ENCODE measurements at places on chromosomes 4 and X.

DNA sequence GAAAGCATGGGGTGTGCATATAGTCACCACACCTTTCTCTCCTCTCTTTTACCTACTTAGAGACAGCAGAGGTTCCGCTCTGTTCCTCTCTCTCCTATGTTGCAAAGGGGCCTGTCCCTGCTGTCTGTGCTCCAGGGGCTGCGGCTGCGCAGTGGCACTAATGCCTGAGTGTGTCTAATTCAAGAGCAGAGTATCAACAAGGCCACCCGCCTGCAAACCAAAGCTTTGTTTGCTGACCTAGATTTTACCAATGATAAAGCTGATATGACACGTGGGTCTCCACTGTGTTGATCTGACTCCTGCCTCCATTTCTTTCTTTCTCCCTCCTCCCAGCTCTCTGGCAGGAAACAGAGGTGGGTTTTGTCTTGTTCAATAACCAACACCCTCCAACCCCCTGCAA lies 74.9 kb downstream of the NSG1 start:
- peak; percentile 38 for DNase-seq

DNA sequence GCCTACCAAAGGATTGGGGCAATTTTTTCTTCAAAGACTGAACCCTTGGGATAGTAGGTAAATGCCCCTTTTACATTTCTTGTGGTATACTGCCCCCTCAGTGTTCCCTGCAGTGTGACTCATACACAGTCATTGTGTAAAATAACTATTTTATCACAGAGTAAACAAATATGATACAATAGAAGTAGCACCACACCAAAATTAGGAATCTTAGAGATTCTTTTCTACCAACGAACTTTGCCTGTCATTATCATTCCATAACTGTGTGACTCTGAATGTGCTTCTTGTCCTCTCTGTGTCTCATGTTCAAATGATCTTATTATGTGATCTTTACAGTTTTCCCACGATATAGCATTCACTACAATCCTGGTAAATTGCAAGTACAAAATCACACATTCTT lies 517.0 kb downstream of the ZIC3 start:
- no peak for DNase-seq

GRCh38 chr4:139317635-139318034 lies 15.4 kb upstream of the NDUFC1 start:
- DNase-seq: no peak

GRCh38 chr4:110702326-110702725 lies 79.4 kb upstream of the PITX2 start:
- DNase-seq: no peak

DNA sequence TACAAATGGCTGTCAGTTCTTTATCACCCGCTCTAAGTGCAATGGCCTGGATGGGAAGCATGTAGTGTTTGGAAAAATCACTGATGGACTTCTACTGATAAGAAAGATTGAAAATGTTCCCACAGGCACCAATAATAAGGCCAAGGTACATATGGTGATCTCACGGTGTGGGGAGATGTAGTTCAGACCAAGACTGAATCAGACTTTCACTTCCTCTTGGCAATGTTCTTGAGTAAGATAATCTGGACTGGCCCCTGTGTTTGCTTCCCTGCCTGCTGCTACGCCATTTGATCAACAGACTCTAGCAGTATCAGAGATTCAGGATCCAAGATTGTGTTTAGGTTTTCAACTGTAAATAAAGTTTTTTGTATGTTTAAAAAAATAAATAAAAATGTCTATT lies 682.2 kb upstream of the AMOT start:
- DNase-seq: no peak

- DNase-seq: no peak
Observed at GRCh38 chrX:630612-631496, at the start of gene SHOX. TSS of gene SHOX (plus strand) at chrX:630791. CDS start at chrX:630898, 107 bp downstream.

DNA sequence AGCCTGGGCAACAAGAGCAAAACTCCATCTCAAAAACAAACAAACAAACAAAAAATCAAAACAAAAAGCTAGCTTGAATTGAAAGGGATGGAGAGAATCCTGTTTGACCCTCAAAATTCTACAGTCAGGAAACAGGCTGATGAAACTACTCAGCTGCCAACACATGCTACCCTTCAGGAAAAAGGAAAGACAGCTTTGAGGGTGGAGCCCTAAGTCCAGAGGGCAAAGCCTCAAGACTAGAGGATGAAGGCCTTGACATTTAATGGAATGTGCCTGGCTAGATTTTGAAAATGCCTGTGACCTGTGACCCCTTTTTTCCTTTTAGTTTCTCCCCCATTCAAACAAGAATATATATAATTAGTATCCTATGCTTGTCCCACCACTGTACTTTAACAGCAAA lies 27.1 kb downstream of the MORC4 start:
- DNase-seq: no peak

DNA sequence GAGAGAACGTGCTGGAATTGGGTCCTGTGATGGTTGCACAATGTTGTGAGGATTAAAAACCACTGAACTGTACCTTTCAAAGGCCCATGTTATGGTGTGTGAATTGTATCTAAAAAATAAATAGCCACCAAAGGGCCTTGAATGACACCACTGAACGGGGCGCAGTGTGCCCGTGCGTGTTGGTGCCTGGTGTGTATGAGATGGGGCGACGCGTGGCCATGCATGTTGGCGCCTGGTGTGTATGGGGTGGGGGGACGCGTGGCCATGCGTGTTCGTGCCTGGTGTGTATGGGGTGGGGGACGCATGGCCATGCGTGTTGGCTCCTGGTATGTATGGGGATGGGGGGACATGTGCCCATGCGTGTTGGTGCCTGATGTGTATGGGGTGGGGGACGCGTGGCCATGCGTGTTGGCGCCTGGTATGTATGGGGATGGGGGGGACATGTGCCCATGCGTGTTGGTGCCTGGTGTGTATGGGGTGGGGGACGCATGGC lies 66.6 kb upstream of the HELT start:
- DNase-seq: no peak

GRCh38 chr4:155342142-155342541 lies 34.6 kb downstream of the MAP9 start:
- no peak for DNase-seq

DNA sequence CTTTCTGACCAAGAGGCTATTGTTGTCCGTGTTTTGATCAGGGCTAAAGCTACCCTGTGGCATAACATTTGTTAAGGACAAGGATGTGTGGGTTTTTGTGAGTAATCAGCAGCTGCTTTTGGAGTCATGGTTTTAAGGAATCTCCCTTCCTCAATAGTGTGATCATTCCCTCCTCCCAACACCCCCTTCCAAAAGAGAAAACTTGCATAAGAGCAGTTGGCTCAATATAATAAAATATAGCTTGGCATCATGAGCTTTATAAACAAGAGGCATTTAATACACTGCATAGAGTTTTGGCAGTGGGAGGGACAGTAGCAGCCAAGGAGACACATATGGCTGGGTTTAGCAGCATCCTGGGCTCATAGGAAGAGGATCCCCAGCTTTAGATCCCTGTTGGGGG lies 84.7 kb downstream of the NHS start:
- no peak for DNase-seq

DNA sequence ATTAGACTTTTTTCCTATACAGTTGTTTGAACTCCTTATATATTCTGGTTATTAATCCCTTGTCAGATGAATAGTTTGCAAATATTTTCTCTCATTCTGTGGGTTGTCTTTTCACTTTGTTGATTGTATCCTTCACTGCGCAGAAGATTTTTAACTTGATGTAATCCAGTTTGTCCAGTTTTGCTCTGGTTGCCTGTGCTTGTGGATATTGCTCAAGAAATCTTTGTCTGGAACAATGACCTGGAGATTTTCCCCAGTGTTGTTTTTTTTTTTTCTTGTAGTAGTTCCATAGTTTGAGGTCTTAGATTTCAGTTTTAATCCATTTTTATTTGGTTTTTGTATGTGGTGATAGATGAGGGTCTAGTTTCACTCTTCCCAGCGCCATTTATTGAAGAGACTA lies 289.8 kb upstream of the SPOCK3 start:
- no peak for DNase-seq

DNA sequence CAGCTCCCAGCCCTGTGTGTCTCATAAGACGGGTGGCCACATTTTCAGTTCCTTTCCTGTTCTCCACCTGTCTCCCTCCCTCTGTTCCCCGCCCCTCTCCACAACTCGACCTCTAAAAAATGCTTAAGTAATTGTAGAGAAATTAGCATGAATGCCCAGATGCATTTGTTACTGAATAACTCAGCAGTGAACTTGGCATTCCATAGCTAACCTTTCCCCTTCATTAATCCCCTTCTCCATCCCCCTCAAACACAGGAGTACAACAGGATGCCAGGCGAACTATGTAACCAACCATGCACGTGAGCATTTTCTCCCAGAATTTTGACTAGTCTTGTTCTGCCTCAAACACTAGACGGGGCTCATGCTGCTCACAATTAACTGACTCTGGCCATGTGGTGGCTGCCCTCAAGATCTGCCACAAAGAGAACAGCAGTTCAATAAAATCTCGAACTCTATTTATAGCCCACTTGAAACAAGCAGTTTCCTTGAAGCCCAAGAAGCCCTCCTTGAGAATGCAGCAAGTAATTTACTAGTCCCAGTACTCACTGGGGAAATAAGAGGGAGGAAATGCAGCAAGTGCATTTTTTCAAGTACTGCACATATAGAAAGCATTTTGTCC lies 351.2 kb downstream of the ARHGAP24 start:
- no peak for DNase-seq

DNA sequence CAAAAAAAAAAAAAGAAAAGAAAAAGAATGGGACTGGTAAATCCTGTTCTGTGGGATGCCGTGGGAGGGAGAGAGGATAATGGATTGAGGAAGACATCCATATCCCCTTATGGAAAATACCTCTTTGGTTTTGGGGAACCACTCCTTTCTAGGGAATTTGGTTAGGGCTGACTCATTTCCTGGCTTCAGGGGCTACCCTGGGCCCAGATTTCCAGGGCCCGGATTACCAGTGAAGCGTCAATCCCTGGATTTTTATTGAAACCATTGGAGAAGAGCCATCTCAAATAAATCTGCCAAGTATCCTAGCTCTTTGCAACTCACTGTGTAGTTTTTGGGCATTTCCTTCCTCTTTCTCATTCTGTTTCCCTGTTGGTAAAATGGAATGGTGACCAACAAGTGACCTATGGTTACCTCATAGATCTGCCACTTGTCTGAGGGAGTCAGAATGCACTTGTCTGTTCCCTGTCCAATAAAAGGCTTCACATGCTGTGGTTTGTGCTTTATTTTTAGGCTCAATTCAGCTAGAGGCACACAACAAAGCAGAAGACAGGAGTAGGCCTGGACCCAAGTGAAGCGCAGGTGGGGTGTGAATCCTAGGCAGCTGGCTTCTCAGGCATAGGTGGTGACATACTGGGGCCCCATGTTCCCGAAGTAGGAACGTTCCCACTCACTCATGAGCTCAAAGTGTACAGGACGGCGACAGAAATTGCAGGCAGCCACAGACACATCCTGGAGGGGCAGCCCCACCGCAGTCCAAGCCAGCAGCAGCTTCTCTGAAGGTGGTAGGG lies 8.6 kb downstream of the APEX2 start:
- DNase-seq: no peak

GRCh38 chr4:8267077-8267476 lies 2.5 kb upstream of the HTRA3 start:
- DNase-seq: no peak

DNA sequence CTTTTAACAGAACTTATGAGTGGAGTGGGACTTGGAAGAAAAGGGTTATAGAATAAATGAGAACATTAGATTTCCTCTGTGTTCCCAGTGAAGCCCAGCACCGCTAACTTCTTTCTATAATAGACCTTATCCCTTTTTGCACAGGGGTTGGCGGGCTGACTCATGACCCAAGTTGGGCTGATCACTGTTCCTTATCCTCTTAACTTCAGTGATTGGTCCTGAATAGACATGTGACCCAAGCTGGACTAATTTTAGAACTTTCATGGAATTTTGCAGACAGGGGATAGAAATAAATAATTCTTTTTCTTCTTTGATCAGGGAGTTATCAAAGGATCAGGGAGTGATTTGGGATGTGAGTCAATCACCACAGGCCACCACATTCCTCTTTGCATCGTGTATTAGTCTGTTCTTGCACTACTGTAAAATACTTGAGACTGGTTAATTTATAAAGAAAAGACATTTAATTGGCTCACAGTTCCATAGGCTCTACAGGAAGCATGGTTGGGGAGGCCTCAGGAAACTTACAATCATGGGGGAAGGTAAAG lies 75.9 kb downstream of the UCHL1 start:
- no peak for DNase-seq

GRCh38 chrX:111168314-111168713 lies 72.3 kb downstream of the PAK3 start:
- DNase-seq: no peak

GRCh38 chr4:119197772-119198212 lies 14.7 kb upstream of the USP53 start:
- DNase-seq: no peak

DNA sequence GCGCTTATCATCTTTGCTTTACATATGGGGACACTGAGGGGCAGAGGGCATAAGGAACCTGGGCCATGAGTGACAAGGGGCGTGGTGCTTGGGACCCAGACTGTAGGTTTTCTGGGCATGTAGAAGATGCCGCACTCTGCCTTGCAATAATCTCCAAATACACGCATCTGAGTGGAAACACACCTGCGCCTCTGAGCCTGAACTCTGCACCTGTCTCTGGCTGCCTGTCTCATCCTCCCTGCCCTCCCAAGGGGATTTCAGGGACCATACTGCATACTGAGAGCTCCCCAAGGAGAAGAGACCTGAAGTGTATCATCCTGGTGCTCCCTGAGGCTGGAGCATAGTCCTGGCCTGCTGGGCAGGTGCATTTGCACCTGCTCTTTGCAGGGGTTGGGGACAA lies 34.7 kb upstream of the ASMTL start:
- no peak for DNase-seq

GRCh38 chr4:130485371-130485770 lies 1389.4 kb downstream of the C4orf33 start:
- no peak for DNase-seq

GRCh38 chr4:26858035-26858918 lies 2.4 kb upstream of the STIM2 start:
- DNase-seq: no peak

GRCh38 chr4:16585053-16585452 lies 313.4 kb downstream of the LDB2 start:
- no peak for DNase-seq

DNA sequence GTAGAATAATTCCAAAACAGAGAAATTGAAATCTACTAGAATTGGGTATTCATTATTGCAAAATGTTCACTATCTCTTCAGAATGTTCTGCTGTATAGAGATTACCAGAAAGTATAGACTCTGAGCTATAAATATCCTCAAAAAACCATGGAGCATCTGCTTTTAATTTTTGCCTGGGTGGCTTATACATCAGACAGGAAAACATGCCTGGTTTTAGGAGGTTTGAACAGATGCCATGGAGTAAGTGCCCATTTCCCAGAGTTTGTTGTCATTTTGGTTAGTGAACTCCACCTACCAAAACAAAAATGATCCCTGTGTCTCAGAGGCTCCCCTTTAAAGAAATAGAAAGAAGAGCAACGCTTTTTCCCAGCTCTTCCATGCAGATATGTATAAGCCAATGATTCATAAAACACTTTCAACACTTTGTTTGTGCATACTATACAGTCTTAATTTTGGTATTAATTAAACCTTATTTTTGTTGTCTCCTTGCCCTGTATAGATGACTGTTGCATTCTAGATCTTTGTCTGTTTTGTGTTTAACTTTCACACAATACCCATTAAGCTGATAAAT lies 68.7 kb downstream of the MEPE start:
- no peak for DNase-seq
